AG04449 (cell line): ENCODE measurements at places on chromosomes 1 and 21.
A peak's percentile ranks its signal among the peaks of the same experiment; 100 is the strongest.

DNA sequence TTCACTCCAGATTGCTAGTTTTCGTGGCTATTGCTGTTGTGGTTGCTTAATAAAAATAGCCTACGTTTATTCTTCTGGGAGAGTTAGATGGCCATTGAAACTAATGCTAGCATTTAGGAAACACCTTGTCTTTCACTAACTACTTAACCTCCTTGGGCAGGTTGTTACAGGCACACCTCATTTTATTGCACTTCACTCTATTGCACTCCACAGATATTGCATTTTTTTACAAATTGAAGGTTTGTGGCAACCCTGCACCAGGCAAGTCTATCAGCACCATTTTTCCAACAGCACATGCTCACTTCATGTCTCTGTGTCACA lies 11.3 kb upstream of the MARK1 start:
- DNase-seq: no peak

- no peak for DNase-seq
Observed at GRCh38 chr1:71054281-71054731, 6.7 kb upstream of the PTGER3 start.

GRCh38 chr1:86339014-86339812 lies 56.9 kb downstream of the ODF2L start:
- no peak for DNase-seq

- DNase-seq: no peak
Observed at GRCh38 chr1:112453876-112454275, 54.9 kb upstream of the WNT2B start.

DNA sequence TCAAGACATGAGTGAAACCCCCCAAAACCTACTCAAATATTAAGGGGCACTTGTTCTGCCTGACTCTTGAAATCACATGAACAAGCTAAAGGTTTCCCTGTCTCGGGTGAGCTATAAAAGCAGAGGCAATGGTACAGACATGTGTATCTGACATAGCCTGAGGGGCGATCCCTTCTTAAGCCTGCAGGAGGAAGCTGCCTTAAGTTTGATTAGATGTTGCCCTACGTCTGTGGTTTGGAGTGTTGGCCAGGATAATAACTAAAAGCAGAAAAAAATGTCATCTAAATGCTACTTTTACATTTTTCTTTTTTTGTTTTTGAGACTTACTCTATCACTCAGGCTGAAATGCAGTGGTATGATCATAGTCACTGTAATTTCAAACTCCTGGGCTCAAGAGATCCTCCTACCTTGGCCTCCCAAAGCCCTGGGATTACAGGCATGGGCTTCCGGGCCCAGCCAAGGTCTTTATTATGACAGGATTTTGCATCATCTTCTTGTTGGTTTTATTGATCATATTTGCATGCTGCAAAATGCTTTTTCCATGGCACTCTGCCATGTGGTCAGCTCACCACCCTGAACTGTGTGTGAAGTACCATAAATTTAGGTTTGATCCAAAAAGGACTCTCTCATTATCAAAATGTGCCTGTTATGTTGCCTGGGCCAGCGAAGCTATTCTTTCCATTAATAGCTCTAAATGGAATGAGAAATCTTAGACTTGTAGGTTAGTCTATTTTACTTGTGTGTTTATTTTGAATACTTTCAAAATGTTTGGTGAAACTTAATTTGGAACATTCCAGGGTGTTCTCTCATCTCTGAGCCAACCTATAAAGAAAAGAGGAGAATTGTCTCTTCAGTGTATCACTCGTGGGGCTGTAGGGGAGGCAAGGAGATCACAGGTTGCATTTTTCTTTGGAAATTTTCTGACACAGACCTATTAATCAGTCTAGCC lies 15.0 kb upstream of the HMGN1 start:
- DNase-seq: no peak

DNA sequence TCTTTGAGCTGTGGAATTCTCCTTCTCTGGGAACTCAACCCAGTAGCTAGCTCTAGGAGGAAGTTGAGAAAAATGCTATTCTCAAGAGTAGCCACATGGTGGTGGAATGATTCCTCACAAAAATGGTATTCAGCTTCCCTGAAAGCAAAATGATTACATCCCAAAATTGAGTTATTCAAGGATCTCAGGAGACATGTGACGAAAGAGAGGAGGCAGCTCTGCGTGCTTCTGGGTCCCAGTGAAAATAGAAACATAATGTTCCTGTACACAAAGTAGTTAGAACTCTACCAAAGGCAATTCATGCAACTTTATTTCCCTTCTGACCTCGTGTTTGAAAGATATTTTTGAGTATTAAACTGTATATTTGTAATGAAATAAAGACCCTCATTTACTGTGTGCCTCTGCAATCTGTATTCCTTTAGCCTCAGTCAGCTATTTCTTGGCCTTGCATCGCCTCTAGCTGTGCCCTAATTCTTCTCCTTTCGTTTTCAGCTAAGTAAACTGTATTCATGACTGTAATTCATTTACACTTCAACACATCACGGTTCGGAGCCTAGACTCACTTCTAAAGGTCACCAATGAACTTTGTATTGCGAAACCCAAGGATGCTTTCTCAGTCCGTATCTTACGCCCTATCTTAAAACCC lies 167.3 kb downstream of the FASLG start:
- peak; percentile 71 for DNase-seq

DNA sequence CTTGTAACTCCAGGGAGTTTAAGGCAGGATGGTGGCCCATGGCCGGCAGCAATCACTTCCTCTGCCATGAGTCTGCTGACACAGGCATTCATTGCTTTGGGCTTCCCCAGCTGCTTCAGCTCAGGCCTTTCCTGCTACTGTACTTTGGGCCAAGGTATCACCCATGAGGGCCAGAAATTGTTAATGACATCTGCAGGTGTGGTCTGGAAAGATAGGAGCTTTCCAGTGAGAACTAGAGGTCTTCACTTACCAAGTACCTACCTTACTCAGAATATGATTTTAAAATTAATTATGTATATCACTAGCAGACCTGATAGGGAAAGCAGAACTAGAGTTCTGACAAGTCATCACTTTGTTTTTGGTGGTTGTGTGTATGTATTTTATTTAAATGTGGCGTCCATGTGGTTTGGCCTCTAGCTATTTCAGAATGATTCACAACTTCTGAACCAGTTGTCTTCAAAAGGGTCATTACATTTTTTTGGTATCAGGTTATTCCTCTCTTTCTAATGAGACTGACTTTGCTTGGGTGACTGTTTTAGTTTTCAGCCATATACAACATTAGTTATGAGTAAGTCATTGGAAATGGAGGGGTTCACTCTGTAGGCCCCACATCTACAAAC lies 2.7 kb downstream of the RGL1 start:
- no peak for DNase-seq

- DNase-seq: no peak
Observed at GRCh38 chr1:198096390-198096789, 60.4 kb upstream of the NEK7 start.

- peak; percentile 44 for DNase-seq
Observed at GRCh38 chr1:167715157-167715999, 6.4 kb upstream of the MPZL1 start.

GRCh38 chr1:176701151-176701866 lies 238.3 kb downstream of the PAPPA2 start:
- no peak for DNase-seq

GRCh38 chr21:45376459-45377324 lies 28.3 kb upstream of the COL18A1 start:
- no peak for DNase-seq

DNA sequence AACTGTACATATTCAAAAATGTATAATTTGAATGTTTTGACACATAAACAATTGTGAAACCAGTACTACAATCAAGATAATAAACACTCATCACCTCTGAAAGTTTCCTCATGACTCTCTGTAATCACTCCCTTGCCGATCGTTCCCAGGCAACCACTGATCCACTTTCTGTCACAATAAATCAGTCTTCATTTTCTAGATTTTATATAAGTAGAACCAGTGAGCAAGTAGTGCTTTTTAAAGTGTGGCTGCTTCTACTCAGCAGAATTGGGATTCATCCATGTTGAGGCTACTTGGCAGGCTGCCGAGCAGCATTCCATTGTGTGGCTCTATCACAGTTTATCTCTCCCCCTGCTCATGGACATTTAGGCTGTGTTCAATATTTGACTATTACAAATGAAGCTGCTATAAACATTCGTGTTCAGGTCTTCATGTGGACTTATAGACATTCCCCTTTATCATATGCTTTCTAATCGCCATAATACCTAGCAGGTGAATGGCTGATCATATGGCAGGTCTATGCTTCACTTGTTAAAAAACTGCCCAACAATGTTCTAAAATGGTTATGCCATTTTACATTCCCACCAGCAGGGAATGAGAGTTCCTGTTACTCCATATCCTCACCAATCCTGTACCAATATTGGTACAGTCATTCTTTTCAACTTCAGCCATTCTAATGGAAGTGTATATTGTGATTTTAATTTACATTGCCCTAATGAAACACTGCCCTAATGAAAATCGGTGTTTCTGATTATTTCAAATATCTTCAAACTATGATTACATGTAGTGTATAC lies 20.5 kb downstream of the TEX38 start:
- no peak for DNase-seq

DNA sequence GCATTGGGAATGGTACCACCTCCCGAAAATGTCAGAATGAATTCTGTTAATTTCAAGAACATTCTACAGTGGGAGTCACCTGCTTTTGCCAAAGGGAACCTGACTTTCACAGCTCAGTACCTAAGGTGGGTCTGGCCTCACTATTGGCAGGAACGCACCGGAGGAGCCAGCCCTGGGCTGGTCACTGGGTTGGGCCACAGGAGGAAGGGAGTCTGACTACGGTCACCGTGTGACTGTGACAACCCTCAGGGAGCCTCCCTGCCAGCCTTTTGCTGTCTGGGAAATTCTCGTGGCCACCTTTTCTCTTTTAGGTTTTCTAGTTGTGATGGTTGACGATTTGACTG lies 2.2 kb downstream of the IL10RB start:
- DNase-seq: no peak

DNA sequence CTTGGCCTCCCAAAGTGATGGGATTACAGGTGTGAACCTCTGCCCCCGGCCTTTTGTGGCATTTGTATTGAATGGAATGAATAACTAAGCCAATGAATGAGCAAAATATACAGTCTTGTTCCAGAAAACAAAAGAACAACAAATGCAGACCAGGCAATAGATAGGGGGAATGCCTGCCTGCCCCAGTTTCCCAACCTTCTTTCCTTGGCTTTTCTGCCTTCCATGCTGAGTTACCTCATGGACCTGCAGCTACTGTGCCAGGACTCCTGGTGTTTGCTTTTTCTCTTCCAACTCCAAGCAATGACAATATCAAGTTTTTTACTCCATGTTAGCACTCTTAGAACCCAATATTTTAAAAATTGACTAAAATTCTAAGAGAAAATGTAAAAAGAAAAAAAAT lies 58.6 kb upstream of the BACH1 start:
- DNase-seq: no peak

GRCh38 chr1:245195398-245195797 lies 40.6 kb downstream of the KIF26B start:
- no peak for DNase-seq

GRCh38 chr1:25735956-25736529 lies 64.0 kb upstream of the SELENON start:
- no peak for DNase-seq

DNA sequence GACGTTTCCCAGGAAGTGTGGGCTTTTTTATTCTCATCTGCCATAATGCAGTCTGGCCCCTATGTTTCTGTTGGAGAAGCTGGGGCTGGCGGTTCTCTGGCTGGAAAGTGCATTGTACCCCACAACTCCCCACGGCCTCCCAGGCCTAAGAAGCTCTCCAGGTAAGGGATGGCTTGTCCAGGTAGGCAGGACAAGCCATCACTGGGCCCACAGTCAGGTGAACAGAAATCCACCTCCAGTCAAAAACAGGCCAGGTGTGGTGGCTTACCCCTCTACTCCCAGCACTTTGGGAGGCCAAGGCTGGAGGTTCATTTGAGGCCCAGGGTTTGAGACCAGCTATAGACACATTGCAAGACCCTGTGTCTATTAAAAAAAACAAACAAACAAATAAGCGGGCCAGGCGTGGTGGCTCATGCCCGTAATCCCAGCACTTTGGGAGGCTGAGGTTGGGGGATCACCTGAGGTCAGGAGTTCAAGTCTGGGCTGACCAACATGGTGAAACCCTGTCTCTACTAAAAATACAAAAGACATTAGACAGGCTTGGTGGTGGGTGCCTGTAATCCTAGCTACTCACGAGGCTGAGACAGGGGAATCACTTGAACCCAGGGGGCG lies 3.1 kb upstream of the WNT9A start:
- no peak for DNase-seq

GRCh38 chr1:10189659-10190058 lies 20.7 kb upstream of the KIF1B start:
- no peak for DNase-seq

- DNase-seq: no peak
Observed at GRCh38 chr1:9793291-9793690, 30.5 kb downstream of the CLSTN1 start.

- no peak for DNase-seq
Observed at GRCh38 chr1:22846458-22846857, 126.2 kb downstream of the LACTBL1 start.

DNA sequence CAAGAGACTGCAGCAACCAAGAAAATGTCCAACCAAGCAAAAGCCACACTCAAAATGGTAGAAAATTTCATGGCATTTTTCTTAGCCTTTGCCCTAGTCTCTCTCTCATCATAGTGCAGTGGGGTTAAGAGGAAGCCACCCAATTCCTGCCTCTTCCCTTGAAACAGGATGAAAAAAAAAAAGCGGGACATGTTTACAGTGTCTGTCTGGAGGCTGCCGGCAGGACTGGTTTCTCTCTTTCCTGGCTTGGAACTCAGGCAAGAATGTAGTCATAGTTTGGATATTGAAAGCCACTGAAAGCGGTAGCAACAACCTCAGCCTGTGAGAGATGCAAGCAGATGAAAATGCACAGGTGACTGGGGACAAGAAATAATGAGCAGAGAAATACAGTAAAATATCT lies 13.3 kb upstream of the TNFSF18 start:
- DNase-seq: no peak

DNA sequence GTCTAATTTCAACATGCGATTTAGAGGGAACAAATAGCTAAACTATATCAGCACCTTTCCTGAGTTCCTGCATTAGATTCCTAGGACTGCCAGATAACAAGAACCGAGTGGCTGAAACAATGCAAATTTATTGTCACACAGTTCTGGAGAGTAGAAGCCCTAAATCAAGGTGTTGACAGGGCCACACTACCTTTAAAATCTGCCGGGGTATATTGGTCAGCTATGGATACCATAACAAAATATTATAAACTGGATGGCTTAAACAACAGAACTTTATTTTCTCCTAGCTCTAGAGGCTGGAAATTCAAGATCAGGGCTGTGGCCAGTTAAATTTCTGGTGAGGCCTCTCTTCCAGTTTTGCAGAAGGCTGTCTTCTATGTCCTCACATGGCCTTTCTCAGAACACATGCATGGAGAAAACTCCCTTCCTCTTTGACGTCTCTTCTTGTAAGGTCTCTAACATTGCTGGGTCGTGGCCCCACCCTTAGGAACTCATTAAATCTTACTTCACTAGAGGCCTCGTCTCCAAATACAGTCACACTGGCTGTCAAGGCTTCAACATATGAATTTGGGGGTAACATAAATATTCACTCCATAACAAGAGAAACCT lies 144.3 kb downstream of the FCRL5 start:
- DNase-seq: no peak

- DNase-seq: no peak
Observed at GRCh38 chr1:221336126-221336525, 405.8 kb downstream of the DUSP10 start.

- DNase-seq: no peak
Observed at GRCh38 chr1:54359393-54360162, 46.6 kb downstream of the SSBP3 start.
